ENCODE measurements at places on chromosomes 12 and 14. TPM values are rescaled to one million over a fixed set of nuclear protein-coding genes. Genes with fewer than 3 reads are reported as not detected.

- no peak for DNase-seq
Observed at GRCh38 chr14:78788467-78789360, 618.5 kb downstream of the NRXN3 start.

- no peak for DNase-seq
Observed at GRCh38 chr12:93127107-93127560, 198.0 kb upstream of the EEA1 start.

GRCh38 chr14:103073876-103074728 lies 9.9 kb upstream of the LBHD2 start:
- no peak for DNase-seq

The TEAD4 gene
- 27.3 TPM for total RNA-seq

The KRT77 gene
- total RNA-seq, result not detected

The KCNMB4 gene
- total RNA-seq, result 1.4 TPM

The PTPRB gene
- 1.6 TPM for total RNA-seq

The PIK3C2G gene
- total RNA-seq, result not detected

- peak; percentile 46 for DNase-seq
Observed at GRCh38 chr12:62191491-62192179, 68.6 kb upstream of the USP15 start.

The SIX4 gene
- total RNA-seq, result 20.6 TPM

DNA sequence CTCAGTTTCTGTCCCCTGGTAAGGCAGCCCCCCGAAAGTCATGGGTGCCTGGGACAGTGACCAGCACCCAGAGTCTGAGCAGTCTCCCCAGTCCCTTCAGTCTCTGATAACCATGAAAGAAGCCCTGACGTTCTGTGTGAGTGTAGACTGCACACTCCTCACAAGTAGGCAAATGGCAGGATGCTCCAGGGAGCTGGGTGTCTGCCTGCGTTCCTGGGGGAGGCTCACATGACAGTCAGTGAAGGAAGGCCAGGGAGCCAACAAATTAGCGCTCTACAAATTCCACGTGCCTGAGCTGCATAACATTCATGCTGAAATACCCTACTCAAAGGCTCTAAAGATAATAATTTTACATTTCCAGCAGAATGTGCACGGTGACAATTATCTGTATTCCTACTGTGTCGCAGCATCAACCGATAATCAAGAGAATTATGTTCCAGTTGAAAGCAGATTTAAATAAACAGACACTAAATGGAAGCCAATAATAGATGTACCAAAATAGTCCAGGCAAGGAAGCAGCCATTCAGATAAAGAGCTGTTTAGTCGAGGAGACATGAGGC lies 56.3 kb downstream of the ASCL1 start:
- DNase-seq, result no peak

The SLC5A8 gene
- not detected for total RNA-seq

The RNF31 gene
- total RNA-seq, result 49.7 TPM

DNA sequence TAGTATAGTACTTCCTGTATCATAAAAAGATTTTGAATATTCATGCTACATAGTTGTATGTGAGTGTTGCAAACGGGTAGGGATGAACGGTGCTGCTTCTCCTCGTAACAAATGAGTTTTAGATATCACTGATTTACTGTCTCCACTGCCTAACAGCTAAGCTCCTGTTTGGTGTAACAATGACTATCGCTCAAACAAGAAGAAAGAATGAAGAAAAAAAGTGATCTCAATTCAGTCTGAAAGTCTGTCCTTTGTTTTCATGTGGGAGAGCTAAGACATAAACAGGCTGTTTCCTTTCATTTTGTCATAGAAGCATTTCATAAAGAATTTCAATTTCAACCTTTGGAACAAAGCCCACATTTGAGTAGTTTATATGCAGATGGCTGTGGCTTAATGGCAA lies 26.1 kb upstream of the RTRAF start:
- DNase-seq, result no peak

GRCh38 chr14:33450416-33450815 lies 500.5 kb downstream of the EGLN3 start:
- DNase-seq, result no peak

DNA sequence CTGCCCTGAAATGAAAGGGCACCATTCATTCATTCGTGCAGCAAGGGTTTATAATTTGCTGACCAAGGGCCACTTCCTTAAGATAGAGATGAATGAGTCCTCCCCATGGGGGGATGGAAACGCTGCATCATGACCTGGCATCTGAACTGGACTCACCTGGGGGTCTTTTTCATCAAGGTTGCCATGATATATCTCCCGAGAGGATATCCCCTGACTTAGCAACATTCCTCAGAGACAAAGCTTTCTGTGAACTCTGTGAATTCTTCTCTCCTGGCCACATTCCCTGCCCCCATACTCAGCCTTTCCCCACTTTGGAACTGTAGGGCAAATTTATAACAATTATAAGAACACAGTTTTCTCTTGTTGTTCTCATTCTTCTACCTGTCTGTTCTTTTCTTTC lies 30.8 kb downstream of the SRRM4 start:
- DNase-seq, result no peak

The RASSF8 gene
- total RNA-seq, result 24.9 TPM

The SLC6A12 gene
- total RNA-seq, result 3.4 TPM

GRCh38 chr14:52550661-52551060 lies 1.6 kb downstream of the TXNDC16 start:
- DNase-seq, result no peak

The LBHD2 gene
- total RNA-seq, result not detected

DNA sequence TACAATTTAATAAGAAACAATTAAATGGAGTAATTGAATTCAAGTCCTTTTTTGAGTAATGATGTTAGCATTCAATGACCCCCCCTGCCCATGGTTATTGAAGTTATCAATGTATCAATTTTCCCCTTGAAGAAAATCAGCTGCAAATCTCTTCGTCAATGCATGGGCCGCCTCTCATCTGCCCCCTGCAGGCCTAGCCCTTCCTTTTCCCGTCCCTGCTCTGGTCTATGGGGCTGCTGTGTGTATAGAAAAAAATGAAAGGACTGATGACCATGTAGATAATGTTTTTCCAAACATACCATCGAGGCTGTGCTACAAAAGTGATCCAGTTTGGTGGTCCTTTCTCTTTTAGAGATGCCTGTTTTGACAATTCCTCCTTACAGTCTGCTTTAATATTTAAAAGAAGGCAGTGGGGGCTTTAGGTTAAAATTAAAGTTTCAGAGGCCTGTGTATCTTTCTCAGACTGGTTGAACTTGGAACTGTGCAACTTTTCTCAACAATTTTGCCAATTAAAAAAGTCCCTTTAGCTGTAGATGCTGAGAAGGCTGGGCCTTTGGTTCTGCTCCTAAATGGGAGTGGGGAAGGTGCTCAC lies 98.4 kb downstream of the APAF1 start:
- peak; percentile 55 for DNase-seq

GRCh38 chr14:87160989-87161388 lies 832.0 kb downstream of the GALC start:
- DNase-seq, result no peak

The TPH2 gene
- not detected for total RNA-seq

- no peak for DNase-seq
Observed at GRCh38 chr12:120098756-120099470, 17.6 kb downstream of the RAB35 start.

- no peak for DNase-seq
Observed at GRCh38 chr12:59294221-59294620, 301.6 kb upstream of the SLC16A7 start.

- no peak for DNase-seq
Observed at GRCh38 chr14:43479596-43480195, 1027.4 kb downstream of the FSCB start.

GRCh38 chr12:132169376-132169775 lies 25.1 kb downstream of the NOC4L start:
- DNase-seq, result no peak

DNA sequence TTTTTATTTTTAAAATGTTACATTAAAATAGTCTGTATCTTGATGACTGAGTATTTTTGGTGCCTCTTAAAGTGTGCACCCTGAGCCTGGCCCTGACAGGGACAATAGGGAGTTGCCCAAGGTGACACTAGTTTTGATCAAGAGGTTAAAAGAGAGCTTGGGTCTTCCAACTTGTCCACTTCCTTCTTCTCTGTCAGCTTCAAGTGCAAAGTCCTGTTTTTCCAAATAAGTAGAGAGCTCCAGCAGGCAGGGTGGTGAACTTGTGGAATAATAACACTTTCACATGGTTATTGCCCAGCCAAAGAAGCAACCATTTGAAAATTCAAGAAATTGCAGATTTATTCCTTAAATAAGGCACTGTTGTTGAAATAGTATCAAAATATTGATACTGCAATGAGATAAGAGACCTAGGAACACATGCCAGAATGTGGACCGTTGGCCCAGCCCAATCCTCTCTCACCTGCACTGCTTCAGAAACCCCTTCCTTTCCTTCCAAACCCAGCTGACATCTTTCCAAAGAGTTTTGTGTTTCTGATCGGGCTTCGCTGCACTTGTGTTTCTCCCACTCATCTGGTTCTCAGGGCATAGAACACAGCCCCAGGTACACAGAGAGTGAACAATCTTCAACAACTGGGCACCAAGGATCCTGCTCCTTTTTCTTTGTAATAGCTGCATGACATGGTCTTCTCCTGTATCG lies 13.8 kb upstream of the COL2A1 start:
- no peak for DNase-seq

DNA sequence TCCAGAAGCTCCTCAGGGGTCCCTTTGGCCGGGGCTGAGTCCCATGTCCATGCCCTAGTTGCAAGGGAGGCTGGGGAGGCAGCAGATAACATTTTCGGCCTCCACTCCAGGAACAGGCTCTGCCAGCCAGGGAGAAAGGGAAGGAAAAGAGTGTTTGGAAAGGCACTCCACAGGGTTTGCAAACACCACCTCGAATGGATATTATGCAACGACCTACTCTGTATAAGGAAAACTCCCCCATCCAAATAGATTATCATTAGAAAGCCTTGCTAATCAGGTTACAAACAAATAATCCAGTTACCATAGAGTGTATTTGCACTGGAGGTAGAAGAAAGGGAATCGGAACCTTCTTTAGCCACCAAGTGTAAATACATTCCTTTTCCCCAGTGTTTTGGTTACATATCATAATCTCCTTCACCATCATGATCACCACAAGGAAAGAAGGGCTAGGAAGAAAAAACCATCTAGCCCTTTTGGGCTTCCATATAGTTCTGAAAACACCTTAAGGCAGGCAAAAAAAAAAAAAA lies 40.4 kb downstream of the TMCC3 start:
- DNase-seq, result no peak

The NFYB gene
- 29.7 TPM for total RNA-seq

The TAS2R13 gene
- total RNA-seq, result 0.29 TPM

GRCh38 chr12:32312049-32312670 lies 87.2 kb upstream of the FGD4 start:
- peak; percentile 36 for DNase-seq

The CLEC9A gene
- total RNA-seq, result not detected

DNA sequence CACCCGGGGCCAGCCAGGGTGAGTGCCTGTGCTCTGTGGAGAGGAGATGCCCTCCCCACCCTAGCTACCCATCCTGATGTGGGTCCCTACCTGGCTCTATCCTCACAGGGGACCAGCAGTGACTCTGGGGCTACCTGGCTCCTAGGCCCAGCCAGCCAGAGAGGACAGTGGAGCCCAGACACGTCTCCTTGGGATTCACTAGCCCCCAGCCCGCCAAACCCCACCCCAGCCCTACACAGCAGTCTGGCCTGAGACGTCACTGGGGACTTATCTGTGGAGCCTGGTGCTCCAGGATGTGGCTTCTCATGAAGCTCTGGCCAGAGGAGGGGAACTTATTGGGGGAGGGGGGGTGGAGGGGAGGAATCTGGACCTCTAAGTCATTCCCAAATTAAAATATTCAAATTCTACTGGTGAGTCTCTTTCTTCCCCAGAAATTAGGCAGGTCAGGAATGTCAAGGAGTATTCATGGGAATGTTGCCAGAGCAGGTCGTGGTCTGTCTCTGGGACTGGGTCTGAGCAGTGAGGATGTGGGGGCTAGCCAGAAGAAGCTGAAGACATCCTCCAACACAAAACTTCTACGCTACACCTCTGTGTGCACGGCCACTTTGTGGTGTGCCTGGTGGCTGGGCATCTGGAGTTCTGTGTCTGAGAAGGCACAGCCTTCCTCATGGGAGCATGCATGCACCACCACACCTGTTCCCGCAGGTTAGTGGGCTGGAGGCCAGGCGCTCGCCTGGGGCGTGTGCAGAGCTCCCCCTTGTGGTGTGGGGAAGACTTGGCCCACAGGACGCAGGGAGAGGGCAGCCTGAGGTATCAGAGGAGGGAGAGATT lies 2.7 kb downstream of the CMTM5 start:
- peak; percentile 61 for DNase-seq

DNA sequence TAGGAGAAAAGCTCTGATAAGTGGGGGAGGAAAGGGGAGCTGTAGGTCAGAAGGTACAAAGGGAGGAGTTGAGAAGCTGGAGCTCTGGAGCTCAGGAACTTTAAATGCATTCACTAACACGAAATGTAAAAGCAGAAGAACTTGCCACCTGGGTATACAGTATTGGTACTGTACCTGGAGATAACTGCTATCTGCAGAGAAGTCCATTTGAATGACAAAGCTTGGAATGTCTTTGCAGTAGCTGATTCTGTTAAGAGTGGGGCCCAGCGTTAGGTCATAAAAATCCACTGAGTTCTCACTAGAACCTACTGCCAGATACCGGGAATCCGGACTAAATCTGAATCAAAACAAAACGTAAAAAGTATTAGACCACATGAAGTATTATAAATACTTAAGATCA lies 55.6 kb downstream of the ZC3H14 start:
- DNase-seq, result no peak

DNA sequence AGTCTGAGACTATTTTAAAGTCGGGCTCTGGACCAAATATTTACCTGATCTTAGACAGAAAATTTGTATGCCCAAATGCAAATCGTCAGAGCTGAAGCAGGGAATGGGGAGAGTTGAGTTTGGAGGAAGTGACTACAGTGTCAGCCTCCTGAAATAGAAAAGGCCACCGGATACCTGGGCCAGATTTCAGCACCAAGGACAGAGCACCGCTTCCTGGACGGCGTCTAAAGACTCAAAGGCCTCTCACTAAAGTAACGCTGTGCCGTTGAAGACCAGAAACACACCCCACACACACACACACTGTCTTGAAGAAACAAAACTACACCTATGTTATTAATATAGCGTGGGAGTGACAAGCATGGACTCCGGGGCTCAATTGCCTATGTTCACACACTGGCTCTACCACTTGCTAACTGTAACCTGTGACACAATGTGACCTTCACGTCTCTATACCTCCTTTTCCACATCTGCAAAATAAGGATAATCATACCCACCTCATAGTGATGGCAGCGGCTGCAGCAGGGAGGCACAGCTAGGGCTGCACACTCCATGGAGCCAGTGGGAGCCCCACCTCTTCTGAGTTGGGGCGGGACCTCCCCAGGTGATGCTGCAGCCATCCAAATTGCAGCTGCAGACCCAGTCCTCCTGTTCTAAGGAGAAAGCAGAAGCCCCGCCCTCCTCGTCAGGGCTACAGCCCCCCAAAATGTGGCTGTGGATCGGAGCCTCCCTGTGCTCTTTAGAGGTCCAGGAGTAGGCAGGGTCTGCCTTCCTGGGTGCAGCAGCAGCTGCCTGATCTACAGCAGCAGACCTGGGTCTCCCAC lies 35.6 kb downstream of the KRT76 start:
- DNase-seq, result peak; percentile 71
